ENCODE measurements at places on chromosomes 5 and 9. TPM values are rescaled to one million over a fixed set of nuclear protein-coding genes. Genes with fewer than 3 reads are reported as not detected.

Gene FAT2
- not detected for total RNA-seq

Gene NUTM2G
- total RNA-seq: not detected

DNA sequence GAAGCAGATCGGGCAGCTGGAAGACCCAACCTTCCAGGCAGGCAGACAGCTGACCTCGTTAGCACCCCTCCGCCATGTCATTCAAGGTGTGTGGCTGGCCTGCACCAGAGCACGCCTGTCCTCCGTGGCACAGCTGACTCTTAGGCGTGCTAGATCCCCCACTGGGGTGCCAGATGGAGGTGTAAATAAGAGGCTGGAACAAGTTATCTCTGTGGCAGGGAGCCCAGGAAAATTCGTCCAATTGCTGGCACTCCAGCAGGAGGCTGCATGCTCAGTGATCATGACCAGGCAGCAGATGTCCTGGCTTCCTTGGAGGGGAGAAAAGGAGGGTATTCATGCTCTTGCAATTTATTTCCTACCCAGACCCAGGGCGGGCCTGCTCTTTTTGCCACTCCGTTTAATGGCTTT lies 7.8 kb upstream of the ALDOB start:
- DNase-seq: no peak
- H3K4me3 ChIP-seq: no peak overlapping the region
- peaks cover 18% of the 10 kb centered on the region for H3K27me3 ChIP-seq
- no peaks in the 10 kb centered on the region for H3K36me3 ChIP-seq

- no peak for DNase-seq
- no peaks in the 10 kb centered on the region for H3K4me1 ChIP-seq
- H3K4me3 ChIP-seq: no peak overlapping the region
- no peaks in the 10 kb centered on the region for H3K36me3 ChIP-seq
Measured at GRCh38 chr5:163094492-163095180, 342.8 kb upstream of the CCNG1 start.

GRCh38 chr5:109823597-109823996 lies 133.9 kb downstream of the MAN2A1 start:
- no peaks in the 10 kb centered on the region for H3K4me1 ChIP-seq
- no peaks in the 10 kb centered on the region for H3K27me3 ChIP-seq
- peaks cover 59% of the 10 kb centered on the region for H3K36me3 ChIP-seq

DNA sequence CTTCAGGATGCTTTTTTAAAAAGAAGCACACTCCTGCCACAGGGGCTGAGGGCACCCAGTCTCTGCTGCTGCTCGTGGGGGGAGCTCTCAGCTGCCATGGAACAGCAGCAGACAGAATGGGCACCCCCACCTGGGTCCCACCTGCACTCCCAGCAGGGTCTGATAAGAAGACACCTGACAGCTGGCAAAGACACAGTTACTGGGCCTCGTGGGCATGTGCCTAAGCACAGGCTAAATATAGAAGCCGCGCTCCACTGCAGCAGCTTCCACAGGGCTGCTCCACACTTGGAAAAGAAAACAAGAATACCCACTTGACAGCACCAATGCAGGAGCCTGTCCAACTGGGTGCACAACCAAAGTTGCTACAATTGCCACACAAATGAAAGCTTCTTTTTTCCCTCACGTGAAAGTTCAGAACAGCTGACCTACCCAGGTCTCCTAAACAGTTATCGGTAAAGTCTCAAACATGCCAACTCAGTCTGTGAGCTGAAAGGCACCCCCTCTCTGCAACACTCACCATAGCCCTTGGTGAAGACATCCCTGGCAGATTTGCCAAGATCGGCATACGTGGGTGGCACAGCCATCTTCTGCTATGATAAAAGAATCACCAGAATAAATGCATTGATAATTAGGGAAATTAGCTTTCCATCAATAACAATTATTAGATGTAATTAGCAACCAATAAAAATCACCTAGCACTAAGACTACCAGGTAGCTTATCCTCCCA lies 12.2 kb downstream of the VDAC1 start:
- H3K36me3 ChIP-seq: peaks cover 37% of the 10 kb centered on the region
- no peak overlapping the region for H3K27ac ChIP-seq
- no peak for DNase-seq
- no peaks in the 10 kb centered on the region for H3K27me3 ChIP-seq
- H3K4me3 ChIP-seq: no peak overlapping the region
